Naive B cell (primary cell): ENCODE measurements at places on chromosomes 5 and 9. TPM values are rescaled to one million over a fixed set of nuclear protein-coding genes. Genes with fewer than 3 reads are reported as not detected.
A peak's percentile ranks its signal among the peaks of the same experiment; 100 is the strongest.

DNA sequence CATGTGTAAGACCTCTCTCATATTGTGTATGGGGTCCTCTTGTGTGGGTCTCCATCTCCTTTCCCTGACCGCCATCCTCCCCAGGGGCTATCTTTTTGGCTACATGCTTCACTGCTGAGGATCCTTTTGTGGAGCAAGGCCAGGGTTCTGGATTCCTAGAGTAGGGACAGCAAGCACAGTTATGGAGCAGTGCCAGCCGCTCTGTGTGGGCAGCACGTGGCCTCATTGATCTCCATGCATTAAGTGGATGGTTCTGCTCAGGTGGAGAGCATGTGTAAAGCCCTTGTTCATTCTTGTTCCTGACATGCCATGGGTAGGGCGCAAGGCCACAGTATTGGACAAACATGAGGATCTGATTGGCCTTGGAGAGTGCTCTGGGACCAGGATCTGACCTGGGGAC lies 8.9 kb downstream of the PHF2 start:
- DNase-seq: no peak

- peak; percentile 77 for DNase-seq
These were observed 7.0 kb upstream of the EBF1 start for GRCh38 chr5:159106569-159107282.

GRCh38 chr5:90549223-90549622 lies 9.4 kb upstream of the ADGRV1 start:
- no peak for DNase-seq

- no peak for DNase-seq
These were observed 117.3 kb downstream of the GDNF start for GRCh38 chr5:37722236-37723161.

- no peak for DNase-seq
These were observed 188.6 kb downstream of the CTNND2 start for GRCh38 chr5:11715461-11716196.

GRCh38 chr9:132042324-132042723 lies 37.3 kb downstream of the MED27 start:
- DNase-seq: no peak

DNA sequence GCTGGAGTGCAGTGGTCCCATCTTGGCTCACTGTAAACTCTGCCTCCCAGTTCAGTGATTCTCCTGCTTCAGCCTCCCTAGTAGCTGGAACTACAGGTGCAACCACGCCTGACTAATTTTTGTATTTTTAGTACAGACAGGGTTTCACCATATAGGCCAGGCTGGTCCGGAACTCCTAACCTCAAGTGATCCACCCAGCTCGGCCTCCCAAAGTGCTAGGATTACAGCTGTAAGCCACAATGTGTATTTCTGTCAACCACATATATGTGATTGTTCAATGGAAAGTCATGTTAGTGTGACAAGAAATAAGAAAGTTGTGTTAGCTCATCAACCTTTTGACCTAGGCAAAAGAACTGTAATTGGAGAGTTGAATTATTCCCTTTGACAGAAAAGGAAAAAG lies 677.1 kb upstream of the CHD1 start:
- DNase-seq: no peak

DNA sequence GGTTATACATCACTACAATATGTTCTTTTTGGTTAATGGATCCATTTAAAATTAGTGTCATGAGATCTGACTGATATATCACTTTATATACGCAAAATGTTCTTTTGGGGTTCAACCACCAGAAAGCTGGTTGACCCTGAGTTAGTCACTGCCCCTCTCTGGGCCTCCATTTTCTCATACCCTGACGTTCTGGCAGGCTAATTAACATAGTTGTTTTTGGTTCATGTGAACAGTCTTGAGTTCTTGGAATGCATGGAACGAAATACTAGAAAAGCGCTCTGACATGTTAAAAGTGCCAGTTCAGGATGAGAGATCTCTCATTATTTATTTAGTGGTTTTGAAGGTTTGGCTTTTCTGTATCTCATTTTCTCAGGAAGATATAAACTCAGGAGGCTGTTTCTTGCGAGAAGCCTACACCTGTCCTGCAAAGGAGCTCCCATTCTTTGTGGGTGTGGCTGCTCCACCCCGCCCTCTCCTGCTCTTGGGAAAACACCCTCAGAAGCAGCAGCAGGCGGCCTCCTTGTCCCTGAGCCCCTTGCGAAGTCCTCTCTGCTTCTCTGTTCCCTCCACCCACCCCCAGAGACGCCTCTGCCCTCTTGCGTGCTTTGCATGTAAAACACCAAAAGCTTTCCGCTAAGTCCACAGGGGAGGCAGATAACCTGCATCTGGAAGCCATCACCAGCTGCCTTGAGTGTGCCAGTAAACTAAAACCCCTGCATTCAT lies 302.4 kb upstream of the PANK3 start:
- no peak for DNase-seq

- DNase-seq: no peak
These were observed 111.3 kb upstream of the ADRA1B start for GRCh38 chr5:159805021-159805420.

GRCh38 chr5:176359658-176360057 lies 1.9 kb downstream of the KIAA1191 start:
- no peak for DNase-seq

DNA sequence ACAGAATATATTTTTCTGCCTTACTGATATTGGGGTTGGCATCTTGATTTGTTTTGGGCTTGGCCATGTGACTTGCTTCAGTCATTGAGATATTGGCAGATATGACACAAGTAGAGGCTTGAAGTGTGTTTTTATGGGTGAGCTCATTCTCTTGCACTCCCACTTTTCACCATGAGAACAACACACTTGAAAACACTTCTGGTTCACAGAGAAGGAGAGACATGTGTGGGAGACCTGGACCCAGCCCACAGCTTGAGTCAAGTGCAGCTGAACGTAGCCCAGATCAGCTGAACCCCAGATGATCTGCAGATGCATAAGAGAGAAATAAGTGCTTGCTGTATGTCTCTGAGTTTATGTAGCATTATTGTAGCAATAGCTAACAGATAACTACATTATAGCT lies 155.4 kb downstream of the SEMA6A start:
- no peak for DNase-seq

DNA sequence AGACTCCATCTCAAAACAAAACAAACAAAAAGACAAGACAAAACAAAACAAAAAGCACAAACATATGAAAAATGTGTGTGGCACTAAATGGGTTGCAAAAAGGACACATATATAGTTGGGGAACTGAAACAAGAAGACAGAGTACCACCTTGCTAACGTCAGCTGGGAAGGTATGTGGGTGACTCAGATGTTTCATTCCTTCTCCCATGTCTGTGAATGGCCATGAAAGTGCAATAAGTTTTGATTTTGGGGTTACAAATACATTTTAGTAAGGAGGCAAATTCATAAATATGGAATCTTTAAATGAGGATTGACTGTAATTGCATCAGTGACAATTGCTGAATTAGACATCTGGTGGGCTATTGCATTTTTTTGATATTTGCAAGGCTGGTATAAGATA lies 81.6 kb upstream of the KLF4 start:
- DNase-seq: no peak

- no peak for DNase-seq
These were observed 424.0 kb upstream of the RGMB start for GRCh38 chr5:98349251-98349989.

- DNase-seq: no peak
These were observed 132.1 kb downstream of the HSD17B3 start for GRCh38 chr9:96169901-96170300.

DNA sequence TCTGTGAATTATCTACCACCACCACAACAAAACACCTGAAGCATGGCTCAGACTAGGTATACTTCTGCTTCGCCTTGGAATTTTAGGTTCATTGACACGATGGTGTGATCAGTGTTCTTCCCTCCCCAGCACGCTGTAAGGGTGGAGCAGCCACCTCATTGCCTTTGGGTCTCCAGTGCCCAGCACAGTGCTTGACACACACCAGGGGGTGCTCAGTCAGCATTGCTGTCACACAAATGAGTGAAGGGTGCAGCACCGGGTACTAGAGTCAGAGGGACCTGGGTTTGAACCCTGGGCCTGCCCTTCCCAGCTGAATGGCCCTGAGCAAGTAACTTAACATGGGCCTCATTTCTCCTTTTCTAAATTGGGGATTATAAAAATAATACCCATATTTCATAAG lies 9.9 kb upstream of the ANGPTL2 start:
- no peak for DNase-seq

DNA sequence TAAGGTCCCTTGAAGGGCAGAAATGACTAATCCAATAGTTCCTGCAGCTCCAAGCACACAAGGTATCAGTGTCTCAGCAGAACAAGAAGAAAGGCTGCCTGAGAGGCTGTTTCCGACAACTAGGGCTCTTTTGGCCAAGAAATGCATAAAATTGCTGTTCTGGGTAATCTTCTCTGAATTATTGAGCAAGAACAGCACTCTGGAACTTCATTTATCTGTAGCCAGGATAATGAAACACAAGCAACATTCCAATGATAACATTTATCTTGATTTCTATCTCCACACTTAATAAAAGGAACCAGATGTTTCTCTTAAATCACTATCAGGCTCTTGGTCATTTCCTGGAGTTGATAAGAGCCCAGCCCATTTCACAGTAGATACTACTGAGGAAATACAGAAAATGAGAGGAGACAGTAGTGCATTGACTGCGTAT lies 17.0 kb upstream of the AUH start:
- DNase-seq: no peak

GRCh38 chr5:37994729-37995128 lies 154.9 kb upstream of the GDNF start:
- no peak for DNase-seq

DNA sequence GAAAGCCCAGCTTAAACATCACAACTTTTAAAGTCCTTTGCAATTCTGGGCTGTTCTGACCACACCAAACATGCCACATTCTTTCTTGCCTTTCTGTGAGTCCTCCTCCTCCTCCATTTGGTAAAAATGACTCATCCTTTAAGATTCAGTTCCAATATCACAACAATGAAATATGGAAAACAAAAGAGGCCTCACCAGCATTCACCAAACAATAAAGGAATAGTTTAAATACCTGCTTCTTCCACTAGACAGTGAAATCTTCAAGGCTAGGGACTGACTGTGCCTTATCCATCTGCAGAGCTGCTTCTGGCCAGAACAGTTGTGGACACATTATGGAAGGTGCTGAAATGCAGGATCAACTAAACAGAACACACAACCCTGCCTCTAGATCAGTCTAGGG lies 36.0 kb downstream of the NR6A1 start:
- DNase-seq: no peak

- no peak for DNase-seq
These were observed 12.1 kb downstream of the PCDH1 start for GRCh38 chr5:141866096-141866495.

GRCh38 chr5:176792655-176793342 lies 17.6 kb upstream of the UNC5A start:
- DNase-seq: no peak

- DNase-seq: no peak
These were observed 48.4 kb downstream of the ACTBL2 start for GRCh38 chr5:57434227-57434640.

- peak; percentile 11 for DNase-seq
These were observed 91.7 kb upstream of the SHB start for GRCh38 chr9:38160613-38161215.

DNA sequence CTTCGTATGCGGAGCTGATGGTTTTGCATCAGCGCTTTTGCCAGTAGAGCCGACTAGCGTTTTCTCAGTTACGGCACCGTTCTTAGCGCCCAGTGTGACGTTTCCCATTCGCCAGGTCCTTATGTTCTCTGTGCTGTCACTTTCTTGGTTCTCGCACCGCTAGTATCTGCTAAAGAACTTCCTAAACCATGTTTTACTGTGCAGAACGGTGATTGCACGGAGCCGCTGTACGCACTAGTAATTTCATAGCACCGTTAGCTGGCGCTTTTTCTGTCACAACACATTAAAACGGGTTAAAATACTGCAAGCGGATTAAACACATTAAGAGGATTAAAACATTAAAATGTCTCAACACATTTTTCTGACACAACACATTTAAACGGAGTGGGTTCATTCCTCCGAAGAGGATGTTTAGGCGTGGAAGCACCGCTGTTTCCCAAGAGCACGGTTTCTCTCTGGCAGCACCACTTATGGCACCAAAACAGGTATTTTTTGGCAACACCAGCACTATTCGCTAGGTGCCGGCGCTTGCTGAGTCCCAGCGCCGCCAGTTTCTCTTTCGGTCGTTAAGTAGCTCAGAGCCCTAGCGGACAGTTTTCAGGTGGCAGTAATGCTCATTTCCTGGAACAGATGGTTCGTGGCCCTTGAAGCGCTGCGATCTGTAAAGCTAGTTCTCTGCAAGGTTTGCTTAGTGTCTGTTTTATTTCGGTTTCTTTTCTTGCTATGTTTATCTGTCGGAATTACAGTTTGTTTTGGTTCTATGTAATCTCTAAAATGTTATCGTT lies 20.3 kb downstream of the ANXA2R start:
- DNase-seq: peak; percentile 87

DNA sequence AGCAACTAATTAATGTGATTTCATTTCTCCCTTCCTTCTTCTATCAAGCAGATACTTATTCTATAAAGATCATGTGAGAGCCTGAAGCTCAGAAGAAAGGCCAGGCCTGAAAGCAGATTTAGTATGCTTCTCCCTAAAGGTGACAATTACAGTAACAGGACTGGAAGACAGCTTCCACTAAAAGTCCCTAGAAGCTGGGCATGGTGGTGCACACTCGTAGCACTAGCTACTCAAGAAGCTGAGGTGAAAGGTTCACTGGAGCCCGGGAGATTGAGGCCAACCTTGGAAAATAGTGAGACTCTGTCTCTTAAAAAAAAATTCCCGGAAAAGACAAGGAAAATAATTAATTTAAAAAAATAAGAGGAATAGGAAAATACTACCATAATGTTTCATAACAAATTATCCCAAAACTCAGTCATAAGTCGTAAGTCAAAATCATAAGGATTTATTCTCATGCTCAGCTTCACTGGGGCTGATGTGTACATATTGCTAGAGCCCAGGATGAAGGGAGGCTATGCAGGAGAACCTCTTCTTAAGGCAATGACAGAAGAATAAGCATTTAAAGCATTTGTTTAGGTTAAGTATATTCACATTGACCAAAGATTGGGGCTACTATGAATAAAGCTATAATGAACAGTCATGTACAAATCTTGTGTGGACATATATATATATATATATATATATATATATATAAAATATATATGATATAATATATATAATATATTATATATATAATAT lies 210.8 kb upstream of the SMARCA2 start:
- no peak for DNase-seq

Gene POLR3G
- 2.6 TPM for polyA plus RNA-seq

Gene CCNG1
- polyA plus RNA-seq: 71.2 TPM

Gene ZDHHC11
- polyA plus RNA-seq: not detected

Gene TIMD4
- polyA plus RNA-seq: not detected

Gene NOTCH1
- 0.05 TPM for polyA plus RNA-seq

Gene RPL37
- 1,821 TPM for polyA plus RNA-seq

Gene CCL27
- not detected for polyA plus RNA-seq

Gene SUSD3
- 70.1 TPM for polyA plus RNA-seq
